Choroid plexus epithelial cell (primary cell): ENCODE measurements at places on chromosomes 5 and 9.
A peak's percentile ranks its signal among the peaks of the same experiment; 100 is the strongest.

- no peak for DNase-seq
These were observed 59.9 kb downstream of the GABRA6 start for GRCh38 chr5:161745392-161745791.

DNA sequence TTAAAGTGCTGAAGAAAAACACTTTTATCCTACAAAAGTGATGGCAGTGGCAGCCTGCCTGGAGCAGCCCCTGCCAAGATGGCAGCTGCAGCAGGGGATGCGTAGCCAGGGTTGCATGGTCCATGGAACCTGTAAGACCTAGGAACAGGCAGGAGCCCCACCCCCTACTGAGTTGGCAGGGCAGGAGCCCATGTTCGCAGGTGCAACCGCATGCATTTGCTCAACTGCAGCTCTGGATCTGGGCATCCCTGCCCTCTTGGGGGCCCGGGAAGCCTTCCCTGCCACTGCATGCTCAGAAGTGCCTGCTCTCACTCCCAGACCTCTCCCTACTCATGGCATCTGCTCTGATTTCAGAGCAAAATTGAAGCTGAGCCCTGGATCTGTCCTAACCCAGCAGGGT lies 779.6 kb downstream of the CDH18 start:
- DNase-seq, result no peak

GRCh38 chr5:82754759-82755158 lies 322.4 kb downstream of the TMEM167A start:
- DNase-seq, result no peak

DNA sequence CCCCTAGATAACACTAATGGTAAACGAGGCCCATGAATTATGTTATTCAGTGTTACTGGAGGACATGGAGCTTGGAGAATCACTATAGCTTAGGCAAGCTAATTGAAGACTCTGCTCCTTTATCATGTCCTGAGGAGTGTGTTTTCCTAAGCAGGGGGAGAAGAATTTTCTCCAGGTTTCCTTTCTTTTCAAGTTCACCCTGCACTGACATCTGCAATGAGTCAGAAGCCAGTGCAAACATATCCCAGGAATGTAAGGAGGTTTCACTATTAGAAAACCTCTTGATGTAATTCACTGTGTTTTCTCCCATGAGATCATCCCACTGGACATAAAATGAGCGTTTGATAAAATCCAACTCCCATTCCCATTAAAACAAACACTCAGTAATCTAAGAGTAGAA lies 75.6 kb downstream of the DMRT2 start:
- DNase-seq, result peak; percentile 1

DNA sequence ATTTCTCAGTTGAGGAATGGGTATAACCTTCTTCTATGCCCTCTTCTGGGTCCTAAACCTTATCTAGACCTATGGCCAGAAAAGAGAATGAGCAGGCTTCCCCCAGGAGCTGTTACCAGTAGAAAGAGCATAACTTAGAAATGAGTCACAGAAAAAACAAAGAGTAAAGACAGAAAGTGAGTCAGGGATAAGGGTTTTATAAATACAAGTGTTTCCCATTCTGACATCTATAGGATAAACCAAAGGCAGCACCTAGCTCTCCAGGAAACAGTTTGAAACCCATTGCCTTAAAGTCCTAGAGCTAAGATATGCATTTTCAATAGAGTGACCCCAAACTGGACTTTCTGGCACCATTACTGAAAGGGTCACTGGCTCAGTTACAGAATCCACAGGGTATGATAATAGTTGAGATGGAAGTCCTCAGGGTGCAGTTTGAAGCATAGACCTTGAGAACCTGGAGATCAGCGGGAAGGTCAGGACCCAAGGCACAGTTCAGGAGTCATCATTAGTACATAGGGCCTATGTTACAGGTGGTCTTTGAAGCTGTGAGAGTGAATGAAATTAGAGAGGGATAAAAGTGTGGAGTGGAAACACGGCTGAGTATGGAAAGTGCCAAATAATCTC lies 42.7 kb upstream of the LIFR start:
- peak; percentile 87 for DNase-seq

GRCh38 chr9:16618524-16618923 lies 251.9 kb downstream of the BNC2 start:
- DNase-seq, result no peak

- DNase-seq, result peak; percentile 14
These were observed at the start of gene GARNL3 for GRCh38 chr9:127264462-127265219. GARNL3 (plus strand) TSS chr9:127264774; CDS start chr9:127264878, 104 bp downstream.

DNA sequence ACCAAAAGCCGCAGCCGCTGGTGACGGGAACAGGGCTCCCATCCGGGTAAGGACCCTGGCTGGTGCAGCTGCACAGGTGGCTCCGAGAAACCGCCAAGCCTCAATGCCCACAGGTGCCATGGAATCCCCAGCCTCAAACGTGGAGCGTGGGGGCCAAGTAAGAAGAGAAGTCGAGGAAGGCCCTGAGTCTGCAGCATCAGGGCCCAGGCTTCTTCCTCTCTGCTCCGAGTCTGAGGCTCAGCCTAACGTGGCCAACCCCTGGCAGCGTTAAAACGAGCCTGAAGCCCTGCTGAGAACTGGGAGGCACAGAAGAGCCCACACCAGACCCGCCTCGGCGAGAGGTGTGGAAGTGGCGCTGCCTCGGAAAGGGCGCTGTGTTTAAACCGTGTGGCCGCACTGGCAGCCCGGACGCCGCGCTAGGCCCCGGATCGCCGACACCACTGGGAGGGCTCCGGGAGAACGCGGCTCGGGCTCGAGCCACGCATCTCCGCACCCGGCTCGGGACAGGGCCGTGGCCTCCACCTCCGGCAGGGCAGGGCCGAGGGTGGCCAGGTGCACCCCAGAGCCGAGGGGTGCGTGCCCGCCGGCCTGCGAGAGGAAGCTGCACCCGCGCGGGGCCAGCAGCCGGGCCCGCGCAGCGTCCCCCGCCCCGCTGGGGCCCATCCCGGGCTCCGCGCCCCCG lies 730 bp downstream of the ZMYND19 start:
- peak; percentile 26 for DNase-seq

DNA sequence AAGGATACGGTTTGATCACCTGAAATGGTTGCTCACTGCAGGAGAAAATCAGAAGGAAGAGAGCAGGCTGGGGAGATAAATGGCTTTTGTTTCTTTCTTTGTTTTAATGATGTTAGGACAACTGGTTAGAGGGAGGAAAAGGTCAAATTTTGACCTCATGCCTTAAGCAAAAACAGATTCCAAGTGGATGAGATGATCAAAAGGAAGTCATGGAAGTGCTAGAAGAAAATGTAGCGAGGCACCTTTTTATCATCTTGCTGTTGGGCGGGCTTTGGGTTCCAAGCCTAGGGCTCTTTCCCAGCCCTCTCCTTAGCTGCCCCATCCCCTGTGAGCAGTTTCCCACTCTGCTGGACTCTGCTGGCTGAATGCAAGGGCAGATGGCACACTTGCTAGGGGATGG lies 127.9 kb downstream of the ADAMTS2 start:
- DNase-seq, result peak; percentile 30

GRCh38 chr9:136787690-136788400 lies 3.3 kb upstream of the TMEM141 start:
- peak; percentile 66 for DNase-seq

DNA sequence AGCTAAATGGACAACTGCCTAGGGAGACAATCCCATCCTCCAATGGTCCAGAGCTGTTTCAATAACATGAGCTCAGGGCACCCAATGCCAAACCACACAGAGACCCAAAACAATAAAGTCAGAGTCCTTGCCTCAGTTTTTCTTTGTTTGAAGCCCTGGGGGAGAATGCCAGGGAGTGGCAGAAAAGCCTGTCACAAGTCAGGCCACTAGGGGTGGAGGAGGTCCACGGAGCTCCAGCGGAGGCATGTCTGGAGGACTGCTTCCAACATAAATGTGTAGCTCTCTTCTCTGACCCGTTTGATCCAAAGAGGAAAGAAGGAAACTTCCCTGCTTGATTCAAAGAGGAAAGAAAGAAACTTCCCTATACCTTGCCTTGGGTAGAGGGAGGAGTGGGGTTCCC lies 175.3 kb downstream of the HSPA4 start:
- DNase-seq, result no peak

DNA sequence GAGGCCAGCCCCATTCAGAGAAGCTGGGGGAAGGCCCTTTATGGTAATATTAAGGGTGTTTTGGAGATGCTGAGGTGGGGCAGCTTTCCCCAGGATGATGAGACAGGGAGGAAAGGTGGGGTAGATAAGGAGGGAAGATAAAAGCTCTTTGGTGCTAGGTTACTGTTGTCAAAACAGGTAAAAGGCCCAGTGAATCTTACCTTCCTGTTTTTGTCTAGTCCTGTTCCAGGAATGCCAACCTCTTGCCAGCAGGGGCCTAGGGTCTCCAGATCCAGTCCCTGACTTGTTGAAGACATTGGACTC lies 797 bp upstream of the CCL27 start:
- DNase-seq, result no peak

- no peak for DNase-seq
These were observed 250.0 kb downstream of the CWC27 start for GRCh38 chr5:65018763-65019162.

- no peak for DNase-seq
These were observed 284.6 kb upstream of the EFNA5 start for GRCh38 chr5:107955321-107955720.

GRCh38 chr9:37602817-37603216 lies 10.4 kb upstream of the TOMM5 start:
- no peak for DNase-seq

- DNase-seq, result no peak
These were observed 295.7 kb downstream of the KCNN2 start for GRCh38 chr5:114657342-114658130.

DNA sequence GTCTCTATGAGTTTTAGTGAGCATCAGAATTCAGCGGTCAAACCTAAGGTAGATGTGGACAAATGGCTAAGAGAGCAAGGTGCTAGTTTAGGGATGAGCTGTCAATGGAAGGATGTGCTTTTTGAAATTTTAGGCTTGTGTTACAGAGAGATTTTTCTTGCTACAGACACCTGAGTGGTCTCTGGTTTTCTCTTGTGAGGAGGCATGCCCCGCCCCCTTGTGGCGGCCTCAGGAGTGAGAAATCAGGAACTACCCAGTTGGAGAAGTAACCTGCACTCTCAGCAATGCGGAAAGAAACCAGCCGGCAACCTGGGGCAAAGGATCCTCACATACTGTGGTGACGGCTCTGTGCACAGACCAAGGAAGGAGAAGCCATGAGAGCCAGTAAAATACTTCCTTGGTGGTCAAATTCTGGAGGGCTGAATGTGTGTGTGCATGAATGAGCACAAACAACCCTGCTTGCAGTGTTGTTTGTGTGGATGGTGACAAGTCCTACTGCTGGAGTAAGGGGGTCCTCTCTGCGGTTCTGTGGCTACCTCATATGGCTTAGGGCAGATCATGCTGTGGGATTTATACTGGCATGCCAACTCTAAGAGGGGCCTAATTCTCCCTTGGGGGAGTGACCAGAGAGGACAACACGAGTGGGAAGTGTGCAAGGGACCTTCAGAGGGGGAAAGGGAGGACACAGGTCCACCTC lies 16.7 kb upstream of the HSD17B4 start:
- DNase-seq, result peak; percentile 79

GRCh38 chr9:112378328-112379176 lies 1.4 kb upstream of the HSDL2 start:
- DNase-seq, result no peak

- DNase-seq, result no peak
These were observed 142.7 kb downstream of the SGCD start for GRCh38 chr5:156469636-156470035.

- DNase-seq, result peak; percentile 37
These were observed 5.0 kb downstream of the NSMF start for GRCh38 chr9:137454145-137454596.

DNA sequence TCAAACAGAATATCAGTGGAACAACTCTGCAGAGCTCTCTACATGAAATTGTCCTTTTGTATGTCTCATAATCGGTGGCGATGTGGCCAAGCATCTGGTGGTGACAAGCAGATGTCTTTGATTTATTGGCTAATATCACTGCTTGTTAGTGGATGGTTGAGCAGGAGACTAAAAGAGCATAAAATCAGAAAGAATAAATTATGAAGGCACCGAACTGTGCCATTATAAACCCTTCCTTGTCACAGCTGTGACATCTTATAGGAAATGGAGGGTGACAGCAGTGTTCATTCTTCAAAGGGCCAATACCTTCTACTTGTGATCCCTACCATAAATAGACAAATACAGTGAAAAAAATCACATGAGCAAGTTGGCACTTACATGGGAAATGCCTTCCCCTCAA lies 1404.3 kb downstream of the MAT2B start:
- DNase-seq, result no peak

DNA sequence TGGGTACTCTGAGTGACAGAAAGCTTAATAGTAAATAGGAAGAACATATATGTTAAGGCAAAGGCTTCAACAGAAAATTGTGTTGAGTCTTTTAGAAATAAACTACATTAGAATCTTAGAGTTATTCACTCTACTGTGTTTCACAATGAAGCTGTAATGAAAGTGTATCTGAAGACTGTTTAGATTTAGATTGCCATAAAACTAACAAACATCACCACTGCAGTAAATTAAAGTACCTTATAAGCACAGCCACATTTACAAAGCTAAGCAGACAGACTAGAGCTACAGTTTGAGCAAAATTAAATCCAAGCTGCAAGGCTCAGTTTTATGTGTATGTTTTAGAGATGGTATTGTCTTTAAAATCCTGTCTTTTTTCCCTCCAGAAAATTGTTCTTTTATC lies 172.4 kb downstream of the PBX3 start:
- no peak for DNase-seq

- peak; percentile 4 for DNase-seq
These were observed 296.6 kb upstream of the FBXL7 start for GRCh38 chr5:15203376-15203775.

DNA sequence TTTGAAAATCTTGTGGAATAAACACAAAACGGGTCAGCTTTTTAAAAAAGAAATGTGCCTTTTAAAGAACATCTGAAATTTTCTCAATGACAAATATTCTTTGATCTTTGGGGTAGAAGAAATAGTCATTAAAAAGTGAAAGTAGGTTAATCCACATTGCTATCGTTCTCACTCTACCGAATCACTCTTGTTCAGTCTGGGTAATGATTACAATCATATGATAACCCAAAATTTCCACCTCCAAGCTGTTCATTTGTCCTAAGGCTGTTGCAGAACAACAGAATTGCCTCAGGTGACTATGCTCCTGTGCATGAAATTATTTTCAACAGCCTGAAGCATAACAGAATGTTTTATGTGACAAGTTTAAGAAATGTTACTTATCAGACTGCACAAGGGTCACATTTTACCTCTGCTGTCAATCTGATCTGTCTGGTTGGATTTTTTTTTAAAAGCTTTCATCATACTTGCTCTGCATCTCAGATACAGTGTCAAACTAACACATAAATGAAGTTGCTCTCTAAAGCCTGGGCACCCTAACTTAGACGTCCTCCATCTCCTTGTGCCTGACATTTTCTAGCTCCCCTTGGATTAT lies 227.3 kb downstream of the LURAP1L start:
- DNase-seq, result no peak

GRCh38 chr5:39446231-39446630 lies 21.5 kb upstream of the DAB2 start:
- no peak for DNase-seq

DNA sequence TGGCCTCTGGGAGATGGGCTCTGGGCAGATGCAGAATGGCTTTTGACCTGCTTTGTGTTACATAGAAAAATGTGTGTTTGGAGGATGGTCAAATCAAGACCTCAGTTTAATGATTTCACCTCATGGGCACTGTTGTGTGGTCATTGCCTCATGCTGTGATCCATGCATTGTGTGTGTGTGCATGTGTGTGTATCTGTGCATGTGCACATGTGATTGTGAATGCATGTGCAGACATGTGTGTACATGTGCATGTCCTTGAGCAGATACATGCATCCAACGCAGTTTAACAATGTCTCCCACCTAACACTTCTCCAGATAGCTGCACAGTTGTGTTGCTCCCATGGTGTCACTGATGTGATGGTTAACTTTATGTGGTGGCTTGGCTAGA lies 40.1 kb upstream of the S1PR3 start:
- no peak for DNase-seq

GRCh38 chr9:600006-600405 lies 241.5 kb upstream of the DMRT1 start:
- DNase-seq, result no peak
